ENCODE measurements at places on chromosomes 3 and 15.

- DNase-seq, result no peak
These were observed 106.5 kb downstream of the ASB7 start for GRCh38 chr15:100708916-100709315.

- DNase-seq, result no peak
These were observed 28.6 kb downstream of the NEK10 start for GRCh38 chr3:27340534-27340933.

DNA sequence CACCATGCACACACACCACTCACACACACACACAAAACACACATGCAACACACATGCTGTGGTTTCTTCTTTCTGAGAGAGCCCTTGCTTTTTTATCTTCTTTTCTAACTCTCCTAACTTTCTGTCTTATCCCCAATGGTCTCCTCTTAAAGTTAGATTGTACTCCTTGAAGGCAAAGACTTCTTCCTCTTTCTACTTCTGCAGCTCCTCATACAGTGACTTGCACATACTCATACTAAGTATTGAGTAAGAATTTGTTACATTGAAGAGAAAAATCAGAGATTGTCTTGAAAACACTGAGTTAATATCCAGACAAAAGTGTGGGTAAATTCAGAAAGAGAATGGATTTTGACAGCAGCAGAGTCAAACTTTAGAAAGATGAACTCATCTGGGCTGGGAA lies 64.4 kb downstream of the GTPBP8 start:
- DNase-seq, result no peak

- DNase-seq, result no peak
These were observed 106.6 kb upstream of the PTPRG start for GRCh38 chr3:61454801-61455200.

DNA sequence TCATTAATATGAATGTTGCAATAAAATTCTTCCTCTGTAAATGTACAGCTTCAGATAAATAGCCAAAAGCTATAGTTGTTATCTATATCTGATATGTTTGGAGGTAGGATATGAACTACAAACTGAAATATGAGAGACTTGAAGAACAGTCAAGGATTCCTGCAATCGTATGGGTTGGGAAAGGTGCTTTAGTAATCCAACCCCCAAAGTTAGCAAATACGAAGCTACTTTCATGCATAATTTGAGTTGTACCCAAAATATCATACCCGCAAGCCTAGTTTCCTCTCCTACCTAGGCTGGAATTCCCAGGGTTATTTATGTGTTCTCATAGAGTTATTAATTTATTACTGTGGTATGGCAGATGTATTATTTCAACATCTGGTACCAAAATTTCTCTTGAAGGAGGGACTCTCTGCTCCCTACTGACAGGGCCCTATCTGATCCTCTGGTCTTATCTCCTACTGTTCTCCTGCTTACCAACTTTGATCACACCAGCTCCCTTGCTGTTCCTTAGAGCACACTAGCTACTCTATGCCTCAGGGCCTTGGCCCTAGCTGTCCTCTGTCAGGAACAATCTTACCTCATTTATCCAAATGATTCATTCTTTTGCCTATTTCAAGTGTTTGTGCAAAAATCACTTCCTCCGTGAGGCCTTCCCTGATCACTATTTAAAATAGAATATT lies 140.4 kb upstream of the CCDC54 start:
- DNase-seq, result no peak

GRCh38 chr15:54197995-54198394 lies 219.8 kb downstream of the UNC13C start:
- DNase-seq, result no peak

DNA sequence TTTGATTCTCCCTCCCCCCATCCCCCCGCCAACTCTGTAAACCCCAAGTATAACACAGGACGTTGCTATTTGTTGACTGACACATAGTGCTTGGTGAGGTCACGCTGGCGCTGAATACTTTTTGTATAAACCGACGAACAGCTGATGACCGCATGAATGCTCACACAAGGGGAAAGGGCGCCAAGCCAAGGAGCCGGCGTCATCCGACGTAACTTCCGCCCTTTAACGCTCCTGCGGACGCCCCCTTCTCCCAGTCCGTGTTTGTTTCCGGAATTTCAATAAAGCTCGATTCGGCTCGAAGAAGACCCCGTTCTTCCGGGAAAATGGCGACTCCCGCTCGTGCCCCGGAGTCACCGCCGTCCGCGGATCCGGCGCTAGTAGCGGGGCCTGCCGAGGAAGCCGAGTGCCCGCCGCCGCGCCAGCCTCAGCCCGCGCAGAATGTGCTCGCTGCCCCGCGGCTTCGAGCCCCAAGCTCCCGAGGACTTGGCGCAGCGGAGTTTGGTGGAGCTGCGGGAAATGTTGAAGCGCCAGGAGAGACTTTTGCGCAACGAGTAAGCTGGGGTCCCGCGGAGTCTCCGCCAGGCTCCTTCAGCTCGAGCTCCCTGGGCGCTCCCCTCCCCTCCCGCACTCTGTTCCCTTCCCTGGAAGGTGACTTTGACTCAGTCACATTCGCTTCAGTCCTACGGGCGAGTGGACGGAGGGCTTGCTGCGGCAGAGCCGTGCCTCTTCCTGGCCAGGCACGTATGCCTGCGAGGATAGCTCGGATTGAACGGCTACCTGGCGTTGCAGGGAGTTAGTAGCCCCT lies at the start of gene POLR2M:
POLR2M (plus strand) TSS at position 310 of the 805 bp plus-strand sequence; CDS start at position 439, 129 bp downstream.
- DNase-seq, result peak; percentile 98

Data from right cardiac atrium (tissue), 5 donors.